Activated CD8-positive, alpha-beta memory T cell treated with anti-CD3 and anti-CD28 coated beads for 48 hours (primary cell): ENCODE measurements at places on chromosomes 12 and 14.

- no peak for DNase-seq
These were observed 4.3 kb downstream of the MFAP5 start for GRCh38 chr12:8658346-8658745.

DNA sequence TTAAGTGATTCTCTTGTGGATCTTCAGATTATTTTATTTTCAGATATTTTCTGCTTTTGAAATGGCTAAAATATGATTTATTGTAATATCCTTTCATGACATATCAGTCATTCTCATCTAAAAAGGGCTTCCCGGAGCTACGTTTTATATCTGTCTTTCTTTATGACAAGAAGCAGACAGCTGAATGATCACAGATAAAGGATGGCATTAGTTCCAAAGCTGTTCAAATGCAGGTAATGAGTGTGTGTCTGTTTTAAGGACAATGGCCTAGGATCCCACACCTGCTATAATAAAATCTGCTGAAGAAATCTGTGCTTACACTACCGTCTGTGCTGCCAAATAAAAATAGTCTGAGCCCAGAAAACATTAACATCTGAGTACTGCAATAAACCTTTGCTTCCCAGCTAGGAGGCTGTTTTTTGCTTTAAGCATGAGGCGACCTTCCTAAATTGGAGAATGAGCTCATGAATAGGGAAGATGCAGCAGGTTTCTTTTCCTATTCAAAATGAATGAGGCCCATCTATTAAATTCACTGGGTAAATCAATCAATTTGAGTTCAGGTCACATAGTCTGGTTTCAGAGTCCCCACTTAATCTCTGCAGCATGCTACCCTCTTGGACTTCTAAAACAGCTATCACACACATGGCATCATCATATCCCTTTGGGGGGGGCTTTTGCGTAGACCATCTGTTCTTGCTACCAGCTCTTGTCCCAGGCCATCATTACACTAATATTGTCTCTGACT, 498.5 kb downstream of the NELL2 start:
- DNase-seq, result no peak

GRCh38 chr14:65403231-65403630, 9.3 kb upstream of the FUT8 start:
- DNase-seq, result no peak

DNA sequence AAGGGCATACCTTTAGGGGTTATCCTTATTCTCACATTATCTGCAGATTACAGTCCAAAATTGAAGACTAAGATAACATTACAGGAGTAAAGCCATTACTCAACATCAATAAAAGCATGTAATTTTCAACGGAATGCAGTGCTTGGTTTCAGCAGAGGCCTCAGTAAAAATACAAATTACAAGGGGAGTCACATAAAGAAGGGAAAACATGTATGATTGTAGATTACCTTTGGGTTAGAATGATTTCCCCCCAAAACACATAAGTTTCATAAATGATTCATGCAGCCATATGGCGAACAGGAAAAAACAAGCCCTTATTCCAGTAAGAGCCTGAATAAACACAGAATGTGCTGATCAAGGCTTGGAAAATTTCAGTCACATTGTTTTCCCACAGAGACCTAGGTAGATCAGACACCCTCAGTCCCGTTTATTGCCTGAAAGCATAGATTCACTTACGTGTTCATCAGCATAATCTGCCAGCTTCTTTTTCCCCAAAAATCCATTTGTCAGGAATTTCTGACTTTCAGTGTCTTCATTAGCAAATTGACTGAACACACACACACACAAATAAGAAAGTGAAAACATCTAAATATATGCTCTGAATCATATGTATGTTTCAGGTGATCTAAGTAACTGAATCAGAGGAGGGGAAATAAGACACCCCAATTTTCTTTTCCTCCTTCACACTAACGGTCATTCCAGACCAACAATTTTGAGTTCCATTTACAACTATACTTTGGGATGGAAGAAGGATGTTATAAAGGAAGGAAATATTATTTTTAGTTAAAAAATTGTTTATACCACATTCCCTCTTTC, 37.5 kb downstream of the SLC38A4 start:
- DNase-seq, result no peak

- DNase-seq, result no peak
These were observed 161.5 kb downstream of the SEC23A start for GRCh38 chr14:38941488-38941887.

DNA sequence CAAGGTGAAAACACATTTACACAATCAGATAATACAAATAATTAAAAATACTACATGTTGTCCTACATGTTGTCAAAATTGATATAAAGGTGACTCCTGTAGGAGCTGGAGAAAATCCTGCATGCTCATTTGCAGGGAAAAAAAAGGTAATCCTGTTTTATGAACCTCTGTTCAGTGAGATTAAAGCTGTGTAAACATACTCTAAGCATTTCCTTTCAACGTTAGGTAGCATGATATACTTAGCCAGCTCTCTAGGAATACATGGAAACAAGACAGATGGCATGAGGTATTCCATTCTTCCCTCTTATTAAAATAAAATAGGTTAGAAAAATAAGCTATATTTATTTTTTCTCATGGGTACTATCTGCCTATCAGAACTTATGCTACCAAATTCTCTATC, 635.7 kb upstream of the FLRT2 start:
- DNase-seq, result no peak
